ENCODE measurements at places on chromosomes 11 and 22.

GRCh38 chr11:407651-408123, 7.1 kb downstream of the SIGIRR start:
- no peak for DNase-seq

DNA sequence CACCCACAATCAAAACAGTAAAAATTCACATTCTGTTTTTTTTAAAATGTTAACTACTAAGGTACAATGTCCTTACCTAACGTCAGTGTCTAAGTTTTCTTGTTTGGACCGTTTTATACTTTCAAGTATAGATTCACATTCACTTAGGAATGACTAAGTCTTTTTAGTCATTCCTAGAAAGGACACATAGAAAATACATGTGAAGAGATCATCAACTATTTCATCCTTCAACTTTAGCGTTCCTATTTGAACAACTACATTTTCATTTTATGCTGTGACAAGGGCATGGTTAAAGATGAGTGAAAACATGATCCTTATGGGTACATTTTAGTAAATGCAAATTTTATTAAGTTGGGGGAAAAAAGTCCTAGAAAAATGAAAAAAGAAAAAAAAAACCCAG, 62.8 kb downstream of the DDX10 start:
- DNase-seq: no peak

DNA sequence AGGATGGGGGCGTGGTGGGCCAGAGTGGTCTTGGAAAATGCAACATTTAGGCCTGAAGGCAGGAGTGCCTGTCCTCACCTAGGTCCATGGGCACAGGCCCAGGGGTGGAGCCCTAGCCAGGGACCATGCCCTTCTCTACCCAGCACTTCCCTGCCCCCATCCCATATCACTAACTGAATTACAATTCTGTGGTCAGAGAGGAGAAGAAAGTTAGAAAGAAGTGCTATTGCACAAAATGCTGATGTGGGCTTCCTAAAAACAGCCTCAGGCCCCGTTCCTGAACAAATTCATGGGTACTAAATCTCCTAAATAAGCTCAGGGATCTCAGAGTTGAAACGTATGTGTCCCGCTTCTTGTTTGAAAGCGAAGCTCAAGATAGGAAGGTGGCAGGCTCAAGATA, 3.5 kb upstream of the ASRGL1 start:
- no peak for DNase-seq

DNA sequence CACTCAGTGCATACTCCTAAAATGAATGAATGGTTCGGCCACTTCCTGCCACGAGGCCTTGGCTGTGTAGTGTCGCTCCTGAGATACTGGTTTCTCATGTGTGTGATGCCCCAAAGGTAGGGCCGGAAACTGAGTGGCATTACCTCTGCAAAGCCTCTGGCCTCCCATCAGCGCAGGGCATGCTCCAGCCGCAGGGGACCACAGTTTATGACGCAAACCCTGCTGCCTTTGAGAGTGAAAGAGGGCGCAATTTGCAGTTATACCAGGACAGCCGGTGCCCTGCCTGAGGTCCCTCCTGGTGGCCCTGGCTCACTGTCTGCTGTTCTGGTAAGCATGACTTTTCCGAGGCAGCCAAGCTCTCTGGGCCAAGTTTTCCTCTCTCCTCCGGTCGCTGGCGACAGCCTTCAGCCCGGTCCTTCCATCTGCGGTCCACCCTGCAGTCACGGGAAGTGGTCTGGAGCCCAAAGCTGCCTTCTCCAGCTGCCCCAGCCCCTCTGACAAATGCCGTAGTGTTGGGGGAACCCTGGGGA, 2.4 kb upstream of the FGF3 start:
- DNase-seq: no peak

DNA sequence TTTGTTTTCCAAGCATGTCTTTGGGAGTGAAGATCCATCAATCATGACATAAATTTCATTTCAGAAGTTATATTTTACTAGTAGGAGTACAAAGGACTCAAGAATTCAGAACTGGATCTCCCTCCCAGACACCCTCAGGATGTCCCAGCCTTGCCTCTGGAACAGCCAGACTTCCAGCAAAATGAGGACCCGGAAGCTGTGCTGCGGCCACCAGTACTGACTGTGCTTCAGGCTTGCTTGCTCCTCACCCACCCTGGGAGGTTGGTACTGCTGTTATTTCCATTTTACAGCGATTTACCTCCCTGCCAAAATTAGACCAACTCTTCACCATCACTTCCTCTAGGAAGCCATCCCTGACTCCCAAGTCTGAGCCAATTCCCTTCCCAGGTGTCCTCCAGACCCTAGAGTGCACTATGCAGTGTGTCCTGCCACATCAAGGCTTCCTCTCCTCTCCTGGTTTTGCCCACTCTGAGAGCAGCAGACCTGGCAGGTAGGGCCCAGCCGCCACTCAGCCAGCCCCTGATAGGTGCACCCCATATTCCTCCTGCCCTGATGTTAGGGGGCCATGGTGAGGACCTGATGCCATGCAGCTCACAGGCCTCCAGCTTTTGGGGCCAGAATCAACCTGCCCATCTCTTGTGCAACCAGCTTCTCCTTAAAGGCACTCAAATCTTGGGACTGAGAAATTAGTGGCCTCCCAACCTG, 47.3 kb upstream of the WNT7B start:
- no peak for DNase-seq

GRCh38 chr11:100080821-100081220, 606.3 kb upstream of the ARHGAP42 start:
- no peak for DNase-seq

DNA sequence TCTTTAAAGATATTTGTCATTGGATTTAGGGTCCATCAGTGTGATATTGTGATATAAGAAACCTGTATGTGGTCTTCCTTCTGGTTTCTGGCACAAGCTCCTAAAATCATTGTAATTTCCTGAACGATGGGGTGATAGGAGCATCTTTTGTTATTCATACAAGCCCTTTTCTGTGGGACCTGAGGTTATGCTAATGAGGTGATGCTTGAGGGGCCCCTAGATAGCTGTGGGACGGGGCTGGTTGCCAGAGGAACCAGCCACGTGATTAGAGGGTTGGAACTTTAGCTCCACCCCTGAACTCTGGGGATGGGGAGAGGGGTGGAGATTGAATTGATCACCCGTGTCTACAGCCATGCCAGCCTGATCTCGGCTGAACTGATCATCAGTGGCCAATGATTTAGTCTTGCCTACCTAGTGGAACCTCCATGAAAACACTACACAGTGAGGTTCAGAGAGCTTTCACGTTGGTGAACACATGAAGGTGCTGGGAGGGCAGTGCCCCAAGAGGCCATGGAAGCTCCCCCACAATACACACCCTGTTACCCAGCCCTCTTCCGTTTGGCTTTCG, 62.8 kb downstream of the BCR start:
- DNase-seq: no peak

DNA sequence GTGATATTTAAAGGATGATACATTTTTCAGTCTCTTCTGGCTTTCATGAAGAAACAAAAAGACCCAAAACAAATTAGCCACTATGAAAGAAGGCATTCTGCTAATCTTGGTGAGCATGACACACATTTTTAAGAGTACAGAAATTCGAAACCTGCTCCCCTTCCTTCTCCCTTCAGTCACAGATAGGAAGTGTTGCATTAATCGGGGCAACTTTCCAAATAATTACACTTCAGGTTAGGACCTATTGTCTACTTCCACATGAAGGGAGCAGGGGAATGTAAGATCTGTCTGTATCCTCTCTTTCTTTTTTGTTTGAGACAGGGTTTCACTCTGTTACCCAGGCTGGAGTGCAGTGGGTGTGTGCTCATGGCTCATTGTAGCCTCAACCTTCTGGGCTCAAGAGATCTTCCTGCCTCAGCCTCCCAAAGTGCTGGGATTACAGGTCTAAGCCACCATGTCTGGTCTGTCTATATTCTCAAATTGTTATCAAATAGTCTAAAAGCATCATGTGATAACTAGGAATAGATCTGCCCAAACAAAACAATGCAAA, 45.8 kb downstream of the NCAM1 start:
- no peak for DNase-seq

- no peak for DNase-seq
These were observed 1.2 kb downstream of the BET1L start for GRCh38 chr11:206002-206384.

DNA sequence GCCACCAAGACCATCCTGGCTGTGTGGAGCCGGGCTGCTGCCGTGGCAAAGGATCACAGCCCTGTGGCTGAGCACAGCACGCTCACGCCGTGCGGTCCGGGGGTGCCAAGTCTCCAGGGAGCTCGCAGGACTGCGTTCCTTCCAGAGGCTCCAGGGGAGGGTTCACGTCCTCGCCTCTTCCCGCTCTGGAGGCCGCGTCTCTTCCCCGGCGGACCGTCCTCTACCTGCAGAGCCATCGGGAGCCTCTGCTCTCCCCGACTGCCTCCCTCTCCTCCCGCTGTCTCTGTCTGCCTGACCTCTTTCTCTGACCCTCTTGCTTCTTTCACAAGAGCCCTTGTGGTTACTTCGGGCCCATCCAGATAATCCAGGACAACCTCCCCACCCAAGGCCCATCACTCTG, 11.4 kb upstream of the MUC5AC start:
- DNase-seq: no peak

DNA sequence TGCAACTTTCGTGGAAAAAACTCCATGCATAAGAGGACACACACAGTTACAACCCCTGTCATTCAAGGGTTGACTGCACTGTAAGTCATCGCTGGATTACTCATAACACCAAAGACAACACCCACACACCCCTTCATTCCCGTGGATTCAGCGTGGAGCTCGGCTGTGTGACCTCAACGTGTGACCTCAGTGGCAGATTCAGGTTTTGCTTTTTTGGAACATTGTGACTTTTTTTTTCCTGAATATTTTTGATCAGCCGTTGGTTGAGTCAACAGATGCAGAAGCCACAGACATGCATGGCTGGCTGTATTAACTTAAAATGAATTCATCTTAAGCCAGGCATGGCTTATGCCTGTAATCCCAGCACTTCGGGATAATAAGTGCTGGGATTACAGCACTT, 19.7 kb upstream of the MUC5AC start:
- DNase-seq: peak; percentile 24

DNA sequence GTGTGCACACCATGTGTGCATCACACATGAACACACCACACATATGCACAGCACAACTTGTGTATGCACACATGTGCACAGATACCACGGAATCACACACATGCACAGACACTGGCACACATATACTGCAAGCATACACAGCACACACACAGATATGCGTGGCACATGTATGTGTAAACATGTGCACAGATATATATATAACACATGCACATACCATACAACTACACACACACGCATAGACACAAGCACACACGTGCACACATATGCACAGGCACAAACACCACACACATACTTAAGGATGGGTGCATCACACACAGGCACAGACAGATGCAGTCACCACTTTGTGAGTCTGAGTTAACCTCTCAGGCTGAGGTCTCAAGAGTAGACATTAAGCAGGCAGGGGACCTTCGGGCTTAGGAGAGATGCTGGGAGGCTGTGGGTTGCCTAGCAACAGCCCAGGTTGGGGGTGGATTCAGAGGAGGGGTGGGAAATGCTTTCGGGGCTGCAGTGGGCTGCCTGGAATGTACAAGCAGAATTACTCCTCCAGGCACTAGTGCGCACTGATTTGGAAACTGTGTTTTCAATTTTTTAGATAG, 82.9 kb downstream of the MYO18B start:
- no peak for DNase-seq

GRCh38 chr11:113553915-113554314, 78.7 kb upstream of the DRD2 start:
- no peak for DNase-seq

DNA sequence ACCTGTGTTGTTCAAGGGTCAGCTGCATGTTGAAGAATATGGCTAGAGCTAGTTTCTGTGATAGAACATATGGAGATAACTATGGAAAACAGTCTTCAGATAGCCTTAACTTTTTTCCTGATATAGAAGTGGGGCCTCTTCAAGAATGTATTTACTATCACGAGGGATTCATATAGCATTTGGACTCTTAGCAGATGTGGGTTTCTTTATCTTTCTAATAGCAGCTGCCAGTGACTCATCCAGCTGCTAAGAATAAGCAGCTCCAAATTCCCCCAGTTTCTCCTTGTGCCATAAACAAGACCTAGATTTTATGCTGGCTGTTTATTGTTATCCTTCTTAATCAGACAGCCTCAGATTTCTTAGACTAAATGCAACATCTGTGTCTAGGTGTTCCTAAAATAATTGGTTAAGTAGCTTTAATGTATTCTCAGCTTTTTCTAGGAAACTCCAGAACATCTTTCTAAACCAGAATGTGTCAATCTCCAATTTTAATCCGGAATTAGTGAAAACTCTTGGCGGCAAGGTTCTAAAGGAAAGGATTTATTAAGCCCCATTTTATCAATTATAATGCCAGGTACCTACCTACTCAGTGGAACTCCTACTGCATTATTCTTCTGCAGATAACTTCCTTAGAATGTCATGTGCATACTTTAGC, 119.8 kb downstream of the CSTPP1 start:
- DNase-seq: peak; percentile 32

- no peak for DNase-seq
These were observed 428.7 kb downstream of the TBC1D22A start for GRCh38 chr22:47190957-47191670.

- no peak for DNase-seq
These were observed at the start of gene MS4A1 for GRCh38 chr11:60455531-60456042. Gene MS4A1 (plus strand): TSS chr11:60455847. CDS start chr11:60462375, 6,528 bp downstream.

DNA sequence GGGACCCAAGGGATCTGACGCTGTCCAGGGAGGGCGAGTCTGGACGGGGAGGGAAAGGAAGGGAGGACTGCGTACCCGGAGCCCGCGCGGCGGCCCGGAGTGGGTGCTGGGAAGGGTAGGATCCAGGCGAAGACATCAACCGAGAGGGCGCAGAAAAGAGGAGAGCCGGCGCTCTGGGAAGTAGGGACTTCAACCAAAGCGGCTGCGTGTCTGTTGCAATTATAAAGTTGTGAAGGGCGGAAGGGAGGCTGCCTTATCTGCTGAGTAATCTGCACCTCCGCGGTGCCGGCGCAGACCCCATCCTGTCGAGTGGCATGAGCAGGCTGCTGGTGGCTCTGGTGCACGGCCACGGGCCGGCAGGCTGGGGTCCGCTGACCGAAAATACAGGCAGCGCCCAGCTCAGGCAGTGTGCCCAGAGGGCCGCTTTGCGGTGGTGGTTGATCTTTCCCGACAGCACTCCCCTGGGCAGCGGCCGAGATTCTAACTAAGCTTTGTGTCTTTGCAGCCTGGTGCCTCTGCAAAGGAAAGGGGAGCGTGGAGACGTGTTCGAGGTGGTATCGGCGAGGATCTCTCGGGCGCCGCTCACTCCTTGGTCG, 978 bp downstream of the C11orf87 start:
- DNase-seq: peak; percentile 29

DNA sequence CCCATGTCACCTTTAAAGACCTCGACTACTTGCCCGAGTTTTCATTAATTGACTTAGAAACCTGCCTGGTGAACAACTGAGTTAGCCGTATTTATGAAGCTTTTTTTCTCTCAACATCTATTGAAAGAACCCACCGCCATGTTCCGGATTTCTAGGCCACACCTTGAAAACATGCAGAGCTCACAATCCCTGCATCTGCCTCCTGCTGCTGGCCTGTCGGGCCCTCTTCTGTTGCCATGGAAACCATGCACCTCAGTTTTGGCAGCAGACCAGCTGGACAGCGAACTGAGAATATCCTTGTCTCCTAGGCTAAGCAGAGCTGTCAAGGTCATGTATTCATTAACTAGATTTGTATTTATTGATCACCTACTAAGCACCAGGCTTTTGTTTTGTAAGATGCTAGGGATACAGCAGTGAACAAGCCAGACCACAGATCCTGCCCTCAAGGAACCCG, 4.3 kb upstream of the PATZ1 start:
- DNase-seq: no peak
